ENCODE measurements at places on chromosomes 16 and 17.

DNA sequence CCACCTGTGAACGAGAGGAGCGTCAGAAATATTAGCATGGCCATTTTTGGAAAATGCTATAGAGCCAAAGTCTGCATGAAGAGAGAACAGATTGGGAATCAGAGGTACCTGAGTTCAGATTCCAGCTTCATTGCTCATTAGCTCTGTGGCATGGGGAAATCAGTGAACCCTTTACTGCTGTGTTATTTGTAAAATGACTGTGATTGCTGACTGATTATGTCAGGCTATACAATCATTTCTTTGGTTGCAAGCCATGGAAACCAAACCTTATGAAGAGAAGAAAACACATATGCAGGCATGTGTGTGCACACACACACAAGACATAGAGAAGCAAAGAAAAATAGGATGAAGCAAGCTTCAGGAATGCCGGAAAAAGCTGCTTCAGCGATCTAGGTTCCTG, 101.4 kb upstream of the HSBP1 start:
- ATAC-seq, result no peak

- no peak for ATAC-seq
These were observed 37.1 kb upstream of the MYLK3 start for GRCh38 chr16:46785076-46785845.

GRCh38 chr17:14209215-14209614, 27.4 kb downstream of the CDRT15 start:
- ATAC-seq, result no peak

DNA sequence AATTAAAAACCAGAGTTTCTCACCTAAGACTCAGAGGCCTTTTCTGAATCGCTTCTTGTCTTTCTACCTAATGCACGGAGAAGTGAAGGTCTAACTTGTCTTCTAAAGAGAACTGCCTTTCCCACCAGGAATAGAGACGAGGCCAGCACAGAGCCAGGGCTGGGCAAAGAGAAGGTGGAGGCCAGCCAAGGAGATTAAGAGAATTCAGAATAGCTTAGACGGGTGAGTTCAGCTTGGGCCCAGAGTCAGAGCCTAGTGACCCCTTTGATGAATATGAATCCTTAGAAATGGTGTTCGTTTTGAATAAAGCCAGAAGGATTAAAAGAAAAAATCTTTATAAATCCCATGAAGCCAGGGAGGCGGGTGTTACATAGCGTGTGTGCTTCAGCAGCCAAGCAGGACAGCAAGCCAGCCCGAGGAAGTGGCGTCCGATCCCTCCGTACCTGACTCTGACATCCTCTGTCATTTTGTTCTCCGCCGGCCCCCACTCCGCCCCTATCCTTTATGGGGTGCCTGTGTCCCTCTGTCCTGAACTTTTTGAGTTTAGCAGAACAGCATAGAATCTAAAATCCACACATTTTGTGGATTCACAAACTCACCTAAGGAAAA, 7.4 kb downstream of the GSG1L2 start:
- ATAC-seq, result no peak

DNA sequence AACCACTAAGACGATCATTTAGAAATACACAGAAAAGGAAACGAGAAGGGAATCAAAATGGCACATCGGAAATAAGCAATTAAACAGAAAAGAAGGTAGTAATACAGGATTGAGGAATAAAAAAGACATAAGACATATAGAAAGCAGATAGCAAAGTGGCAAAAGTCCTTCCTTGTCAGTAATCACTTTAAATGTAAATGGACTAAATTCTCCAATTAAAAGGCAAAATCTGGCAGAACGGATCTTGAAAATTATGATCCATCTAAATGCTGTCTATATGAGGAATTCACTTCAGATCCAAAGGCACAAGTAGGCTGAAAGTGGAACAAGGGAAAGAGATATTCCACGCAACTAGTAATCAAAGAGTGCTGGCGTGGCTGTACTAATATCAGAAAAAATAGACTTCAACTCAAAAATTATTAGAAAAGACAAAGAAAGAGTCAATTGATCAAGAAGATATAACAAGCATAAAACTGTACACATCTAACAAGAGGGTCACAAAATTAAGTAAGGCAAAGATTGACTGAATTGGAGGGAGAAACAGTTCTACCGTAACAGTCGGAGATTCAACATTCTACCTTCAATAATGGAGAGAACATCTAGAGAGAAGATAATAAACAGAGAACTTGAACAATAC, 36.8 kb upstream of the METRNL start:
- no peak for ATAC-seq

- no peak for ATAC-seq
These were observed 100.3 kb upstream of the NOL11 start for GRCh38 chr17:67617304-67617899.

Data from stimulated activated memory B cell treated with anti-CD40 and anti-IgM and Interleukin-4, amounts not matched to agents 10 μg/mL and 1 μg/mL and 100 μg/mL, for 72 hours (primary cell).